ENCODE measurements at places on chromosomes 1 and 21.

- DNase-seq: peak; percentile 61
These were observed at the start of gene AGPAT3 for GRCh38 chr21:43864962-43865539. AGPAT3 (plus strand) TSS chr21:43865223; CDS start chr21:43959682, 94,459 bp downstream.

DNA sequence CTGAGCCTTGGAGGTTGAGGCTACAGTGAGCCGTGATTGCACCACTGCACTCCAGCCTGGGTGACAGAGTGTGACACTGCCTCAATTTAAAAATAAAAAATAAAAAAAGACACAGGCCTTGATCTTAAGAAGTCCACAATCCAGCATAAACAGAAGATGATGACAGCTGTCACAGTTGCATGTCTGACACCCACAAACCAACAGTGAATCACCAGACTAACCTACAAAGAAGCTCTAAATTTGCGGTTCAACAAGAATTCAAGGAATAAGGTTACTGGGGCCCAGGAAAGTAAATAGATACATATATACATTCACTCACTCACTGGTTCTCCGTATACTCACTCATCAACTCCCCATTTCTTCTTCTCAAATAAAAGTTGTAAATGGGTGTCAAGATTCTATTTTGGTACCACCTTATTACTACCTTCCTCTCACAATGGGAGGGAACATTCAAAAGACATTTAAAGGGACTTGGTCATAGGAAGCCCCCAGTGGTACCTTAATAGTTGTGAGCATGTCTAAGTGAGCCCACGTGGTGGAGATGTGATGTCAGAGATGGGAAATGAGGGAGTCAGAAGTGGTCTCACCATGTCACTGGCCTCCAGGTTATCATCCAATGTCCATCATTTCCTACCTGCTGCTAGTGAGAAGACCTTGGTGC is 66.9 kb upstream of the PRDX6 start:
- no peak for DNase-seq

GRCh38 chr1:51989582-51990477 is 670 bp downstream of the RAB3B start:
- DNase-seq: no peak

GRCh38 chr1:40379785-40380452 is 6.4 kb downstream of the SMAP2 start:
- DNase-seq: no peak

DNA sequence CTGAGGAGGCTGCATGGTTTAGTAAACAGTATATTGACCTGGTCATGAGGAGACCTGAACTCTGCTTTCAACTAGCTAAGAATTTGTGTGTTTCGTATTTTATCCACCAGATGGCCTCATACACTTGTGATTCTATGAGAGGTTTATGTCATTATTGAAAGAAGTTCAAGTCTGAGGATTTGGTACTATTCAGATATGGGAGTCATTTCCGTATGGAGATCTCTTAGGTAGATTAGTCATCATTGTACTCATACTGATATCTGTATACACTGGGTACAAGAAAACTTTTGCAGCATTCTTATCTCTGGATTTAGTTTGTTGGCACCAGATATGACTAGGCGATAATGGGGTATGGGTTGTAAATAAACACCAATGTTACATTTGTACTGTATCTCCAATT is 26.6 kb downstream of the ATF6 start:
- DNase-seq: no peak

DNA sequence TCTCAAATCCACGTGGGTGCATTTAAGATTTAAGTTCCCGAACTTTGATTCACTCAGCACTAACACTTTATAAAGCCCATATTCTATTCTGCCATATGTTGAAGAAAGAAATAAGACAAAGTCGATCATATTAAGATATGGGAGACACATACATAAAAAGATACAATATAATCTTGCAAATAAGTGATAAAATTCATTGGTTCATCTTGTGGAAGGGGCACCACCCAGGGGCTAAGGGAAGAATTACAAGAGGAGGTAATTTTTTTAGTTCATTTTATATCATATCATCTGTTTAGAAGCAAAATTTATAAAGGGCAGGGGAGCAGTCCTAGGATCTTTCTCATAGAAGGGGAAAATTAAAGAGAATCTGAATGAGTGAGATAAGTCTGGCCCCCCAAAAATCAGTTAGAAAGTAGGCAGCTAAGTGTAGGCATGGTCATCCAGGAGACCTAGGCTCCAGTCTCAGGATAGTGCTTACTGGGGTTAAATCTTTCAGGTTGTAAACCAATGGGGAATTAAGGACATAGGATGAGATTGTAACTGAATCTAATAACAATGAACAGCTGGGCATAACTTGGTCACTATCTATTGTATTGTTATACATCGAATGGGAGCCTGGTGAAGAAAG is 124.2 kb upstream of the L1TD1 start:
- DNase-seq: no peak

DNA sequence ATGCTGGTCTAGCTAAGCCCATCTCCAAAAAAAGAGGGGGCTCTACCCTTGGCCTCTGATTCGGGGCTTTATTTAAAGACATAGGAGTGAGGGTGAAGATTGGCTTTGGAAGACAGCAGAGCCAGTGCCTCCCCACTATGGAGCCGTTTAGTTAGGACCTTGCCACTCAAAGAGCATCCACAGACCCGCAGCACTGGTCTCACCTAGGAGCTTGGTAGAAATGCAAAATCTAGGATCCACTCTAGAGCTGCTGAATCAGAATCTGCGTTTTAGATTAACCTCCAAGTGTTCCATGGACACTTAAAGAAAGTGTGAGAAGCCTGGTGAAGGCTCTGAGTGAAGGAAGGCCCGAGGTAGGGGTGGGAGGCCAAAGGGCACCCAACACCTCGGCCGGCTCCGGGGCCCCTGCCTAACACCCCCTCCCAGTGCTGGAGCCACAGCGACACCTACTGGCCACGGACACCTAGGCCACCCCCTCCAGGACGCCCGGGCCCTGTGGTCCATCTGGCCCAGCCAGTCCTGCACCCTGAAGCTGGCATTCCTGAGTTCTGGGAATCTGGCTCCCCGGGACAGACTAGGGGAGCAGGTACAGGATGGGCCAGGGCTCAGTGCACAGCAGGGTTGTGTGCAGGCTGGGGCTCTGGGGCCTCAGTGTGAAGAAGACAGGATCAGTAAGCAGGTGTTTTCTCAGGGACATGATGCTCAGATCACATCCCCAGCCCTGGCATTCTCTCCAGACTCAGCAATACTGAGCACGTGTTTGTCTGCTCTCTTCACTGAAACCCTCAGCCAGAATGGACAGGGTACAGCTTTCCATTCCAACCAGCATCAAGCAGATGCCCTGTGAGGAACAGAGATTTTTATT is 79.2 kb downstream of the TMEM53 start:
- DNase-seq: peak; percentile 80

DNA sequence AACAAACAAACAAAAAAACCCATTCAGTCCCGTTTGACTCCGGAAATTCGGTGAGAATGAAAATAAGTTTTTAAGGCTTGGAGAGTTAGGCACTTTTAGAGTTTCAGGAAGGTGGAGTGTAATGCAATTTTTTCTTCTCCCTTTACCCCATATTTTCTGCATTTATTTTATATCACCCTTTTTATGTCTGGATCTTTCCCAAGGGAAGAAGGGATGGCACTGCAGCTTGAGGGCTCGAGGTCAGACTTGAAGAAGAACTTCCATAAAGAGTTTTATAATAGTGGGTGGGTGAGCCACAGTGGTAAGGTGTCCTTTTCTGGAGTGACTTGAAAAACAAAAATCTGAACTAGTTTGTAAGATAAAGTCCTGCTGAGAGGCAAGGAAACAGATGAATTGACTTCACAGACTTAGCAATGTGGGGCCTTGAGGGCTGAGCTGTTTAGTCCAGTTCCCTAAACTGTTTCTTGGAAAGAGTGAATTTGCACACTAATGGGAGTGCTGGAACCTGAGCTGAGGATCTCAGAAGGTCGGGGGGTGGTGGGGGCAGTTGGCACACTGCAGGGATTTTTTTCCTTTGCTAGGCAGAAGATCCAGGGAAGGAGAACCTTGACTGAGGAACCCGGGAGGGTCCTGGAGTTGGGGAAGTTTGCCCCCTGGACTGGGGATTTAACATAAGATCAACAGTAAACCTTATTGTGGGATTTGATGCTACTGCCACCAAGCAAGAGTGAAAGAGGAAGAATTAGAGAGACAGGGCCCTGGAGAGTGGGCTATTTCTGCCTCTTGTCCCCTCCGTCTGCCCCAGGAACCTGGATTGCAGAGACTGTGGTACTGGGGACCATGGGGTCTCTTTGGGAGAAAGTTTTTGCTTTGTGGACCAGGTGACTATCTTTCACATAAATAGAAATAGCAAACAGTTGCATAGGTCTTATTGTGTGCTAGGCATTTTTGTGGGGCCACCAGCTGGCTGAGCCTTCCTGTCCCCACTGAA is 1.8 kb upstream of the MEX3A start:
- no peak for DNase-seq

- no peak for DNase-seq
These were observed 17.5 kb downstream of the FBXO42 start for GRCh38 chr1:16334655-16335340.

DNA sequence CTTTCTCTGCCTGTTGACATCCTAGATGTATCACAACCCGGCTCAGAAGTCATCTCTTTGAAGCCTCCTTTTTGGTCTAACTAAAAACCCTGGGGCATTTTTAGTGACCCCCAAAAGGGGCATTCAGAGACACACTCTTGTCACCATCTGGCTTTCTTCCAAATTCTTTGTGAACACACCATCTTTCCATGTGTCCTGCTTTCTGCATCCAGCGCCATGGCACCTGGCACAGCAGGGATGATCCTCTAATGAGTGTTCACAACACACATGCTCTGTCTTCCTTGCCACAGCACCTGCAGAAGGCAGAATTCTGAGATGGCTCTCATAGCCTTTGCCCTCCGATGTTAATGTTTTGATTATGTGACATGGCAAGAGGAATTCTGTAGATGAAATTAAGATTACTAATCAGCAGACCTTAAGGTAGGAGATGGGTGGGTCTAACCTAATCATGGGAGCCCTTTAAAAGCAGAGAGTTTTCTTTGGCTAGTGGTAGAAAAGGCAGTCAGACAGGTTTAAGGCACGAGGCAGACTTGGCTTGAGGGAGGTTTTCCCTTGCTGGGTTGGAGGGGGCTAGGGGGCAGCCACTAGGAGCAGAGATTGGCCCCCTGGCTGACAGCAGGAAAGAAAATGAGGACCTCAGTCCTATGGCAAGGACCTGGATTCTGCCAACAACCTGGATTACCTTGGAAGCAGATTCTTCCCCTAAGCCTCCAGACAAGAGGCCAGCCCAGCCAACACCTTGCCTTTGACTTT is 4.9 kb upstream of the TMEM61 start:
- no peak for DNase-seq

GRCh38 chr1:207333620-207334019 is 12.1 kb downstream of the CD55 start:
- DNase-seq: no peak

GRCh38 chr1:151729966-151730291 is 8.6 kb downstream of the RIIAD1 start:
- no peak for DNase-seq

- no peak for DNase-seq
These were observed 157.0 kb upstream of the CACNA1E start for GRCh38 chr1:181326348-181326747.

GRCh38 chr1:192609110-192610079 is 26.6 kb upstream of the RGS13 start:
- DNase-seq: peak; percentile 71

- no peak for DNase-seq
These were observed 46.7 kb downstream of the WARS2 start for GRCh38 chr1:119093721-119094120.

GRCh38 chr1:24369199-24369598 is 44.4 kb downstream of the STPG1 start:
- DNase-seq: no peak
